ENCODE measurements at places on chromosomes 2 and 18.

GRCh38 chr2:226531061-226531810, 268.4 kb downstream of the IRS1 start:
- DNase-seq, result no peak

DNA sequence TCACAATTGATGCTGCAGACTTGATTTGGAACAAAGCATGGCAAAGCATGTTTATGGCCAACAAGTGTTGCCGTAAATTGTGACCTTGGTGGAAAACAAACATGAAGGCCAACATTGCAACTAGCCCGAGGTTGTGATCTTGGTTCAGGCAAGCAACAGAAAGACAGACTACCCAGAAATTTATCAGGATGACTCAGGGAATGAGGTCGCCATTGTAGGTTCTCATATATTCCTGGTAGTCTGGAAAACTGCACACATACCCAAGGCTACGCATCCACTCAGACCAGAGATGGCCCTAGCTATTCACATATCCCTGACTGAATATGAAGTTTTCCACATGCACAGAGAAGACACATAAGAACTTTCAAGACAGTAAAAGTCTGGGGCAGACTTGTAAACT, 30.1 kb downstream of the CYP1B1 start:
- no peak for DNase-seq

DNA sequence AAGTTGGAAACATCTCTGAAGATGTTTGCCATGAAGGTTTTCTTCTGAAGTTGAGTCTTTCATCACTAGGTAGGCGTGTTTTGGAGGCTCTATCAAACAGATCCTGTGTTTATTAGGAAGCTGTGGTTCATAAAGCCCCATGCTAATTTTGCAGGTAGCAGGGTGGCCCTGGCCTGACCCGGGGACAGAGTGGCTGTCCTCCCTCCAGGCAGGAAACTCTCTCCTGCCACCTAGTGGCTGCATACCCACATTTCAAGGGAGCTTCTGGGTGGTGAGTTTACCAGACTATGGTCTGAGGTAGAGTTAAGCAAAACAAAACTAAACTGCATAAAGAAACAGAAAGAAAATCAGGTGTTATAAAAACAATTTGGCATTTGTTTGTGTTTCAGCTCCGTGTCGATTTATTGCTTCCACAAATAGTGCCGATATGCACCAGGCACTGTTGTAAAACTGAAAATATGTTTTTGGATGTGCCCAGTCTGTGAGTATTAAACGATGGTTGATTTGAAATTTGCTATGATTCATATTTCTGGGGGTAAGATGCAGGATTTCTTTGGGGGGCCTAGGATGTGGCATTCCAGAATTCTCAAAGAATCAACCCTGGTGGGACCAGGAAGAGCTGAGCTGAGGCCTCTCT, 26.0 kb upstream of the IL37 start:
- DNase-seq, result peak; percentile 89

- DNase-seq, result peak; percentile 39
These were observed 30.1 kb upstream of the PID1 start for GRCh38 chr2:229301237-229301636.

DNA sequence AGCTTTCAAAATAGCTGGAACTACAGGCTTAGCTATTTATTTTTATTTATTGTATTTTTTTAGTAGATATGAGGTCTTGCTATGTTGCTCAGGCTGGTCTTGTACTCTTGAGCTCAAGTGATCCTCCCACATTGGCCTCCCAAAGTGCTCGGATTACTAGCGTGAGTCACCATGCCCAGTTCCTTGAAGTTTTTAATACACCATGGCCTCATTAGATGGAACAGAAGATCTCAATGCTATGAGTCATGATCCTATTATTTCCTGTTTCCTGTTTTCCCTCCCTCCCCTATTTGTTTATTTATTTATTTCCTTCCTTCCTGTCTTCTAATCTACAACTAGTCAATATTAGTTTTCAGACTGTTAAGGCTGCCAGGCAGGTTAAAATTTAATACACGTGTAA, 309.0 kb downstream of the CMPK2 start:
- DNase-seq, result no peak

- DNase-seq, result no peak
These were observed 9.3 kb downstream of the RNF152 start for GRCh38 chr18:61883547-61883946.

DNA sequence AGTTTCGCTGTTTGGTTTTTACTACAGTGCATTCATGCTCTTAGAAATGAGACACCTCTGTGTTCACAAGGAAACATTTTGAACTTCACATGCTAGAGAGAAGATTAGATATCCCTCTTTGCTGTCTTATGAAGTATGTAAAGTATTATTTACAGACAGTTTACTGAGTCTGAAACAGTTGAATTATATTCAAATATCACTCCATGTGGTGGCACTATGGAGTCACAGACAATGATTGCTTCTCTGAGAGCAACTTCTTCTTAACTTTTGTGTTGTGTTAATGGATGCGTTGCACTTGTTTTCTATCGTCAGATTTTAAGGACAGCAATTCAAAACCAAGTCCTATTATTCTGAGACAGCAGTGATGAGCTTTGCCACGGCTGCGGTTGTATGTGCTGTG, 823.6 kb downstream of the GALR1 start:
- DNase-seq, result no peak

- DNase-seq, result no peak
These were observed 88.3 kb downstream of the NRP2 start for GRCh38 chr2:205770577-205770976.

- DNase-seq, result peak; percentile 46
These were observed 93.3 kb downstream of the RNF144A start for GRCh38 chr2:7010391-7011054.

- no peak for DNase-seq
These were observed 188.6 kb downstream of the MYCN start for GRCh38 chr2:16128746-16129610.

DNA sequence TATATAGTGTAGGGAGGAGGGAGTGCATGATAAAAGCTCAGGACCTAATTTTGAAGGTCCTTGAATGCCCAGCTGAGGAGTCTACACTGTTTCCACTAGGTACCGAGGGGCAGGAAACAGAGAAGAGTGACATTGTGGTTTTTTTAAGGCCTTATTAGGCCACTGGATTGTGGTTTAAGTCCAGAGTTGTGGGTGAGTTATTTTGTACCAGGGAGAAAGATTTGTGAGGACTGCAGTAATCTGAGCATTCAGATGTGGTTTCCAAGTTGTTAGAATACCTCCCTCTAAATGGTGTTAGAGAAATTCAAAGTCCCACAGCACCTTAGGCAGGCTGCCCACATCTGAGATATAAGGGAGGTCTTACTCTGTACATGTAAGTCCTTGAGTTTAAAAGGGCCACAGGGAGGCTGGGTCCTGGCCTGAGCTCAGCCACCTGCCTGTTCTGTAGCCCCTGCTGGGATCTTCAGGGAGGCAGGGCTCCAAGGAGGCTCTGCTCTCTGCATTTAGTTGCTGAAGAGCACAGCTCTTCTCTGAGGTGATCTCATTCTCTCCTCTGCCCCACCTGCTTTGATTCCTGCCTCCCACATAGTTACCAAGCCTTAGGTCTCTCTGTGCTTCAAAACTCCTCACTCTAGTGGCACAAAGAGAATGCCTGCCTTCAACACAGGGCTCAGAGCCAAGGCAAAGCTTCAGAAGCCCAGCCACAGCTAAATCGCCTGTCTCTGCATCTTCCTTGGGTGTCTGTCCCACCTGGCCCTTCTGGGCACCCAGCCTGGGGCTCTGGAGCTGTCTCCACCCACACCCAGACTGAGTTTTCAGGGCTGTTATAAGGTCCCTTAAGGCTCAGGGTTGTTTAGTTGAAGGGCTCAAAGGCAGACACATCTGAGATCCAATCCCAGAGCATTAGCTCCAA, 88.1 kb downstream of the VSNL1 start:
- no peak for DNase-seq

- DNase-seq, result no peak
These were observed 286.4 kb upstream of the PARD3B start for GRCh38 chr2:204258890-204259289.

- no peak for DNase-seq
These were observed 137.7 kb upstream of the HAAO start for GRCh38 chr2:42930025-42930581.

- no peak for DNase-seq
These were observed 44.1 kb downstream of the EFR3B start for GRCh38 chr2:25085761-25086560.

DNA sequence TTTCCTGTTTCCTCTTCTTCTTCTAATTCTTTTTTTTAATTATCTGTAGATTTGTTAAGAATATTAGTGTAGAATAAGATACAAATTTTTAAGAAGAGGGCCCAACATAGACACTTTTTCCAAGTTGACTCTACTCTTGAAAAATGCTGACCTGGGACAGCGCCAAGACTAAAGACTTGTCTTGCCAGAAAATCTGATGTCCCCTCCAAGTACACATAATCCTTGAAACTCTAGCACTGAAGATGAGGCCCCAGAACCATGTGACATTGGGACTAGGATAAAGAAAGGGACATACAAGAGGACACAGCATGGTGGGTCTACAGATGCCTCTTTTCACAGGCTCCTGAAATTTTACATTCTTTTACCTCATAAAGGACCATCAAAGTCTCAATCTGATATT, 271.6 kb upstream of the SESTD1 start:
- no peak for DNase-seq

DNA sequence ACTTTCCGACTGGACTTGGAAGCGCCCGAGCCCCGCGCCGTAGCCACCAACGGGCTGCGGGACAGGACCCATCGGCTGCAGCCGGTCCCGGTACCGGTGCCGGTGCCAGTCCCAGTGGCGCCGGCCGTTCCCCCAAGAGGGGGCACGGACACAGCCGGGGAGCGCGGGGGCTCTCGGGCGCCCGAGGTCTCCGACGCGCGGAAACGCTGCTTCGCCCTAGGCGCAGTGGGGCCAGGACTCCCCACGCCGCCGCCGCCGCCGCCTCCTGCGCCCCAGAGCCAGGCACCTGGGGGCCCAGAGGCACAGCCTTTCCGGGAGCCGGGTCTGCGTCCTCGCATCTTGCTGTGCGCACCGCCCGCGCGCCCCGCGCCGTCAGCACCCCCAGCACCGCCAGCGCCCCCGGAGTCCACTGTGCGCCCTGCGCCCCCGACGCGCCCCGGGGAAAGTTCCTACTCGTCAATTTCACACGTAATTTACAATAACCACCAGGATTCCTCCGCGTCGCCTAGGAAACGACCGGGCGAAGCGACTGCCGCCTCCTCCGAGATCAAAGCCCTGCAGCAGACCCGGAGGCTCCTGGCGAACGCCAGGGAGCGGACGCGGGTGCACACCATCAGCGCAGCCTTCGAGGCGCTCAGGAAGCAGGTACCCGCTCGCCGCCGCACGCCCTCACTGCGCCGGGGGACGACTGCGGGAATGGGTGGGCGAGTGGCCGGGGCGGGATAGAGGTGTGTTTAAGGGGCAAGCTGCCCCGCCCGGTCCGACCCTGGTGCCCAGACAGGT, 713 bp downstream of the ATOH8 start:
- peak; percentile 54 for DNase-seq

- DNase-seq, result no peak
These were observed 467.6 kb upstream of the CWC22 start for GRCh38 chr2:180474716-180475115.

DNA sequence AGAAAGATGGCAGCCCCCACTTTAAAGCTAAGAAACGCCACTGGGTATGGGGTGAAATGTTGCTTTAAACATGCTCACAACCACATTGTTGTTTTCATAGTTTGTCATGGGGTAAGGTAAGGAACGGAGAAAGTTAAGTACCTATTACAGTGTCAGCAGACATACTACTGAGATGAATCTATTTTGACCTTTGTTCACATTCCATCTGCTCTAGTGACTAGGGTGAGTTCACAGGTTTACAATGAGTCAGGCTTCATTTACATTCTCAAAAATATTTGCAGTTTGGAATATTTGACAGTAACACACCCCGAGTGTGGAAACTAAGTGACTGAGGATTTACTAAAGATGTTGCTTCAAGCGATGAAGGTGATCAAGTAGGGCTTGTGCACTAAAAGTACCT, 428.7 kb upstream of the ACVR2A start:
- DNase-seq, result no peak

DNA sequence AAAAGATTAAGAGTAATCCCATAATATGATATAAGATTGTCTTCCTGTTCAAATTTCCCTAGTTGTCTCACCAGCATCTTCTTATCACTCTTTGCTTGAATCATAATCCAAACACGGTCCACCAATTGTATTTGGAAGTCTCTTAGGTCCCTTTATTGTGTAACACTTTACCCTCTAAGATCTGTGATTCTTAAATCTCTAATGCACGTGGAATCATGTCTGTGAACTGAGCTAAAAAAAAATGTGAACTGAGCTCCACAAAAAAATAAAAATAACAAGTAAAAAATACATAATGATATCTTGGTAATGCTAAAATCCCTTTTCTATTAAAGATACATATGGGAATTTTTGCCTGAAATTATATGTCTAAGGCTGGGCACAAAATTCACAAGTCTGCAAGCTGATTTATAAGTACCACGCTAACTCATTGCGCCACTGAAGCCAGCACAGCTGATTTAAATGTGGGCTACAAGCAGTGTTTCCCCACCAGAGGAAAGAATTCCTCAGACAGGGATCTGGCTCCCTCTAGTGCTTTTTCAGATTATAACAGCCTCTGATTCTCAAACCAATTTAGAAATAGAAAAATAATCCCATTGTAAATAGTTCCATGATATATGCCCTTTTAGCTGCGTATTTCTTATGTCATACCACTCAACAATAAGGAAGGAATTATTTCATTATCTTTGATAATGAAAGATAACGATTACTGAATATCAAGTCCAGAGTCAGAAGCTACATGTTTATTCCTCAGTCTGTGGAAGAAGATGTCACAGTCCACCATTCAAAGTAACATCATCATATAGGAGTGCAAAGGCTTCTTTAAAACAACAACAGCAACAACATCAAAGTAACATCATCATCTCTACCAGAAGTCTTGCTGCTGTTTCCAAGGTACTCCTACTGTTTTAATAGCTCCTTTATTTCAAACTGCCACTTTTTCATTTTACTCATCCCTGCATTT, 22.9 kb downstream of the RBM43 start:
- peak; percentile 87 for DNase-seq

GRCh38 chr2:189500456-189501160, 59.3 kb downstream of the WDR75 start:
- DNase-seq, result no peak

DNA sequence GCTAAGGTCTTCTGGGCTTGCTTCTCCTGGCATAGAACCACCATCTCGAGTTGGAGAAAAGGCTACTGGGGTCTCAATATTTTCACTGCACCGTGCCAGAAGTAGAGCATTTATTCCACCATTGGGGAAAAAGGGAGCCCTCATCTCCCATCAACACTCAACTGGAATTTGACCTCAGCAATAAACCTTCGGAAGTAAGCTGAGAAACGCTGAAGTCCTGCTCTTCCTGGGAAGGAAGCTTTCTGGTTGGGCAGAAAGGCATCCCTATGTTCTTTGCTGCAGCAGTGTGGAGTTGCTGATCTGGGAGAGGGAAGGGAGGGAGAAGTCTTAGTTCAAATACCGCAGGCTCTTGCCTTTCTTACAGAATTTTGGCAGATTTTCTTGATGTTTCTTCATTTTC, 368.8 kb downstream of the NUP35 start:
- no peak for DNase-seq

GRCh38 chr2:45332567-45332966, 278.5 kb downstream of the SRBD1 start:
- no peak for DNase-seq

Data from suppressor macrophage treated with lipopolysaccharide for 1 hour (primary cell).